ENCODE measurements at places on chromosomes 2 and 18.

DNA sequence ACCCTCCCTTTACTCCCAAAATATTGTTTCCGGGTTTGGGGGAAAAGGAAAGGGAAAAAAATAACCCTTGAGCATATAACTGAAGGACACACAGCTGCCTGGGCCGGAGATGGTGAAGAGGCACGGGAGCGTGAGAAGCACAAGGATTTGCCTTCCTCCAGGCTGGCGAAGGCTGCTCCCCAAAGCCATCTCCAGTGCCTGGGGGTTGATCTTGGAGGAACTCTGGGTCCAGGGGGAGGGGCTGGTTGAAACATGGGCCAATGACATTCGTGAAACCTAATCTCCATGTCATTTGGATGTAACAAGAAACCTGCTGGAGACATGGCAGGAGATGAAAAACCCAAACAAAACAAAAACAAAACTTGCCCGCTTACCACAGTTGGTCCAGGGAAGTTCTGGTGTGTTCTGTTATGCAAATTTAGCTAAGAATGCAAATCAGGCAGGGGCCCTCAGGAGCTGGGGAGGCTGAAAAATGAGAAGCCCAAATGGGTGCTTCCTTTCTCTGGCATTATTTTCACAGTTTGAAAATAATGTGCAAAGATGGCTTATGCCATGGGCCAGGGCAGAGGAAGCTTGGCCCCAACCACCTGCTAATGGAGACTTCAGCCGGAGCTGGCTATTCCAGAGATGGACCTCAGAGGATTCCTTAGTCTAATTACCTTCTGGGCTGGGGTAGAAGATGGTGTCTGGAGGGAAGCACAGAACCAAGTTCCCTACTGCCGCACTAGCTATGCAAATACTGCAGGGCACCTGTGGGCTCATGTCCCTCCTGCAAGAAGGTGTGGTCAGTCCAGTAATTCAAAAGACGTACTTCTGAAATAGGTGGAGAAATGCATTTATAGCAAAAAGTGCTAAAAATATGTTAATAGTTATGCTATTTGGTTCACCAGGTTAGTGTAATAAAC, 180.9 kb downstream of the BCL2 start:
- DNase-seq, result no peak

DNA sequence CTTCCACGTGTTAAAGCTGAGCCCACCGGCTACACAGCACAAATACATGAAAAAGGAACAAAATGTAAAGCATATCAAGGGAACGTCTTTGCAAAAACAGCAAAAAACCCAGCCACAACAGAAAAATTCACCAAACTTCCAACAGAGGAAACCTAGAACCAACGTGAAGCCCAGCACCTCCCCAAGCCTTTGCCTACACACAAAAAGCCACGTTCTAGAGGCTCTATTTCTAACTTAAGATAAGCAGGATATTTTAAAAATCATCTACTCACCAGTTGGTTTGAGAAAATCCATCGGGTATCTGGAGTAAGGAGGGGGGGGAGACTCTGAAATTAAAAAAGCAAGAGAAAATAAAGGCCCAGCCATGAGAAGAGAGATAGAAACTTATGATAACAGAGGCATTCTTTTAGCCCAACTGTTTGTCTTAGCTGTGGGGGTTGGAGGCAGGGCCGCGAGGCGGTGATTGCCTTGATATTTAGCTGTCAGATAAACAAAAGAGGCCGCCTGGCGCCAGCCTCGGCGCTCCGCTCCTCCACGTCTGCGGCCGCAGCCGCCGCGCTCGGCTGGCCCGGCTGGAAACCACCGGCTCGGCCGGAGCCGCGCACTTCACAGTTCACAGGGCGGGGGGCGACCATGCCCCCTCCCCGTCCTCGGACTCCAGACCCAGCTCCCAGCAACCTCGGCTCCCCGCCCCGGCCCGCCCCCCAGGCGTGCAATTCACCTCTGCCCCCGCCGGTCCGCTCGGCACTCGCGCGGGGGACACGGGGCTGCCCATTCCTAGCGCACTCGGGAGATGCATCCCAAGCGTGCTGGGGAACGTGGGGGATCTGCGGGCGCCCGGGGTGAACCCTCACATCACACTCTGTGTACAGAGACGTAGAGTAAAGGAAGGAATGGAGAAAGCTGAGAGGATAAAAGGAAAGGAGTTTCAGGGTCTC, 2.4 kb downstream of the SMAD7 start:
- no peak for DNase-seq

DNA sequence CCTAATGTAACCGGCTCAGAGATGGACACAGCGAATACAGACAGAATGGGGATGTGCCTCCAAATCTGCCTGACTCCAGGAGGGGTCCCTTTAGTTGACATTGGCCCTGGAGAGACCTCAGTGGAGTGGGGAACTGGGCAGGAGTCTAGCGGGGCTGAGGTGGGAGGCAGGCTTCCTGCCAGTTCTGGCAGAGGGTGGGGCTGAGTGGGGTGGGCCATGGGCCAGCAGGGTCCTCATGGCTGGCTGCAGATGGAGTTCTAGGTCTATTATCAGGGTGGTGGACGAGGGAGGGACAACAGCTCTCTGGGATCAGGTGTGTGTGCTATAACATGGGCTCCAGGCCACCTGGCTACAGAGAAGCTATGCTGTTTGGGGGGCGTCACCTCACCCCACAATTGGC, 21.1 kb downstream of the PROC start:
- DNase-seq, result no peak

DNA sequence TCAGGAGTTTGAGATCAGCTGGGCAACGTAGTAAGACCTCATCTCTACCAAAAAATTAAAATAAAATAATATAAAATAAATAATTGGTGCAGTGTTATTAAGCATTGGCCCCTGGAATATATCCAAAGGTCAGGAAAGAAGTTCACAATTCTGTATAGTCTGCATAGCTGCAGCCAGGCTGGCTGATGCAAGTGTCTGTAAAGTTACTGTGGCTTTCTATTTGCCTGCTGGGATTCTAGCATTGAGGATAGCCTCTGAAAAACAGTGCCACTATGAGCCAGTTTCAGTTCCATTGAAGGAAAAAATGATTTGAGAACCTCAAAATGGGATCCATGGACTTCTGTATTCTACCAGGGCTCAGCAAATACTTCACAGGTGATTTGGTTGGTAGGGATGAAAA, 208.6 kb downstream of the PARD3B start:
- DNase-seq, result no peak

GRCh38 chr18:48943736-48944527, 6.8 kb downstream of the SMAD7 start:
- DNase-seq, result no peak

DNA sequence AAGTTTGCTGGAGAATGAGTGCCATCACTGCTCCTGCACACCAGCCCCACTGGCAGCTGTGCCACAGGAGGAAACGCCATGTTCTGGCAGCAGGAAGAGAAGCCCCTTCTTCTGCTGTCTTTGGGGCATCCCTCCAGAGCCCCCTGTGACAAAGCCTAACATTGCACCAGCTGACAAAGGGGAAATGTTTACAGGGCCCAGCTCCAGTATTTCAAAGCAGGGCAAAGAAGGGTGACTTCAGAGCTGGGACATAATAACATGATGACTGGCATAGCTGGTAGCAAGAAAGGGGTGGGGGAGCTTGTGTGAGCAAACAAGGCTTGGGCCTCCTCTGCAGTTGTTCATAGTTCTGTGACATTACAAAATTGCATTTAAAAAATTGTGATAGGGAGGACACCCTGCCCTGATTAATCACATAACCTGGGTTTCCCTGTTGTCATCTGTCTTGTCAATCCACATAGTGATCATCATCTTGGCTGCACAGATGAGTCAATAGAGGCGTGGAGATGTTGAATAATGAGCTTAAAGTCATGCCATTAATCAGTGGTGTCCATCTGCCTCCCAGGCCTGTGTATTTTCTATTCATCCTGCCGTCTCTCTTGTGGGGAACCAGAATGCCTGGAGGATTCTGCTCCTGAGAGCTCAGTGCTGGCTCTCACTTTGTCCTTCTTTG, 29.1 kb upstream of the PDIA6 start:
- no peak for DNase-seq

GRCh38 chr2:36403675-36404230, 48.2 kb downstream of the CRIM1 start:
- DNase-seq, result no peak

GRCh38 chr2:18118703-18119102, 240.2 kb downstream of the KCNS3 start:
- no peak for DNase-seq

- DNase-seq, result no peak
These were observed 15.0 kb downstream of the KCNJ13 start for GRCh38 chr2:232761301-232761907.
